ENCODE measurements at places on chromosomes 6 and 20.

- no peak for DNase-seq
These were observed 261.0 kb upstream of the THEMIS start for GRCh38 chr6:128161839-128162238.

DNA sequence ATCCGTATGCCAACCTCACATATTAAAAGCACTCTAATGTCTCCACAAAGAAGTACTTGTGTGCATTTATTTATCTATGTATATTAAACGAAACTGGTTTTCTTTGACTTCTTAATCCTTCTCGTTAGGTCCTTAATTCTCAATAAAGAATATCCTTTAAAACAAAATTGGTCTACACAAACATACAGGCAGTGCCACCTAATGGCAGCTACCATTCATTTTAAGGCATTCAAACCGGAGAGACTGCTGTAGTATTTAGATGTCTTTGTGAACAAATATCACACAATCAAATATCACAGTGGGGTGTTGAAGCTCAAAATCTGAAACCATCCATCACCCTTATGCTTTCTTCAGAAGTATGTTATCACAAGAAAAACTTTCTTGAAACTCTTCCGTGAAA, 96.6 kb upstream of the IRAK1BP1 start:
- DNase-seq, result no peak

GRCh38 chr6:4270776-4271175, 135.4 kb upstream of the ECI2 start:
- DNase-seq, result no peak

DNA sequence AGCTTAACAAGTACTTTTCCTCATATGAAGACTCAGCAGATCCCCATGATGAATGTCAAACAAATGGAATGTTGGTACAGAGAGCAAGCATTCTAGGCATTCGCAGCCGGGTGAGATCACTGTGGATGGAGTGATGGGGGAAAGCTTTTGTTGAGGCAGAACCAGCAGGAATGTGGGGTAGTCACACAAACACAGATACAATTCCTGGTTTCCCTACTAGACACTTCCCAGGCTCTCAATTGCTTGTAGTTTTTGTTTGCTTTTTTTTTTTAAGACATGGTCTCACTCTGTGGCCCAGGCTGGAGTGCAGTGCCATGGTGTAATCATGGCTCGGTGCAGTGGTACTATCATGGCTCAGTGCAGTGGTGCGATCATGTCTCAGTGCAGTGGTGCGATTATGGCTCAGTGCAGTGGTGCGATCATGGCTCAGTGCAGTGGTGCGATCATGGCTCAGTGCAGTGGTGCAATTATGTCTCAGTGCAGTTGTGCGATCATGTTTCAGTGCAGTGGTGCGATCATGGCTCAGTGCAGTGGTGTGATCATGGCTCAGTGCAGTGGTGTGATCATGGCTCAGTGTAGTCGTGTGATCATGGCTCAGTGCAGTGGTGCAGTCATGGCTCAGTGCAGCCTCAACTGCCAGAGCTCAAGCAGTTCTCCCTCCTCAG, 15.4 kb upstream of the IER3 start:
- DNase-seq, result no peak

- DNase-seq, result no peak
These were observed 35.0 kb upstream of the KIF16B start for GRCh38 chr20:16608277-16608650.

- DNase-seq, result no peak
These were observed 16.5 kb downstream of the IGF2R start for GRCh38 chr6:159985296-159985945.

DNA sequence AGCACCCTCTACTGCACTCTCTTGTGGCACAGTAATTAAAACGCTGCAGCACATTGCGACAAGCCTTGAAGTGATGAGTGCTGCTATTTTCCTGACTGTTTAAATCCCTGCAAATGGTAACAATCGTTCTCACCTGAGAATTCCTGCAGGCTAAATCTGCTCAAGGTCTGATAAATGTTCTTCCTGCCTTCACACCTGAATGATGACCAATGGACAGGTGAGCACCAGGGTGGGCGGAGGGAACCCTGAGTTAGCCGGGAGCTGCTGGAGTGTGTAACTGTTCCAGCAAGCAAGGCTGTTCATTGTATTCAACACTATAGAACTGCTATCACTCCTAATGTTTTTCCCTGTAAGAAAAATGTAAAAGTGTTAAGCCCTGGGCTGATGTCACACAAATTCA, 4.0 kb downstream of the DACT2 start:
- no peak for DNase-seq

DNA sequence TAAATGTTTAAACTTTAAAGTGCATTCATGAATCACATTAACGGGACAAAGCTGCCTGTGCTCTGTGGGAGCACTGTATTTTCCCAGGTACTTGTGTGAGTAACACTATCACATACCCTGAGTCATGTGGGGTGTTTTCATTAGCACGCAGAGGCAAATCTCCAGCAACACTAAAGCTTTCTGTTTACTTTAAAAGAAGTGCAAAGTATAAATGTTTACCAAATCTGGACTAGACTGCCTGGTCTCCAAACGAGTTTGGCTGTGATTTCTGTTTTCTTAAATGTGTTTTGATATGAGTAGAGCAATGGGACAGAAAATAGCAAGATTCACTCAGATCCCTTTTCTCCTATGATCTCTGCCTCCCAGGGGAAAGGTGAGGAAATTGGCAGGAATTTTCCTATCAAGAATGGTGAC, 28.8 kb upstream of the RIPPLY2 start:
- DNase-seq, result no peak

GRCh38 chr20:50242863-50243609, 52.4 kb downstream of the CEBPB start:
- DNase-seq, result no peak

DNA sequence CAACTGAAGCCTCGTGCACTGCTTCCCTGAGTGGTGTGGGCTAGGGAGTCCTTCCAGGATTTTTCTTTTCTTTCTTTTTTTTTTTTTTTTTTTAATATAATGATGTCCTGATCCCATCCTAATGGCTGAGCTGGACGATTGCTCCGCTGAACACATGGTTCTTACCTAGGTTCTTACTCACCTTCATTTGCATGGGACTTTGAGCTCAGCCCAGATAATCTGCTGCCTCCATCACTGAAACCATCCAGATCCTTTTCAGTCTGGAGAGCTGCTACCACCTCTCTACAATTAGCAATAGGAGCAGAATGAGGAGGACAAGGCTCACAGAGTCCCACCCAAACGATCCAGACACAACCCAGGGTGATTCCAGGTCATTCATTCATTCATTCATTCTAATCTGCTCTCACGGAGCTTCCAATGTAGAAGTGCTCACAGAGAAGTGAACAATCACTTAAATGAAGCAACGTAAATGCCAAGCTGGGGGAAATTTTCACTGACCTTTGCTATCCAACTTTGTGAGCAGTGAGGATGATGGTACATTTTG, 246.3 kb upstream of the RREB1 start:
- no peak for DNase-seq

DNA sequence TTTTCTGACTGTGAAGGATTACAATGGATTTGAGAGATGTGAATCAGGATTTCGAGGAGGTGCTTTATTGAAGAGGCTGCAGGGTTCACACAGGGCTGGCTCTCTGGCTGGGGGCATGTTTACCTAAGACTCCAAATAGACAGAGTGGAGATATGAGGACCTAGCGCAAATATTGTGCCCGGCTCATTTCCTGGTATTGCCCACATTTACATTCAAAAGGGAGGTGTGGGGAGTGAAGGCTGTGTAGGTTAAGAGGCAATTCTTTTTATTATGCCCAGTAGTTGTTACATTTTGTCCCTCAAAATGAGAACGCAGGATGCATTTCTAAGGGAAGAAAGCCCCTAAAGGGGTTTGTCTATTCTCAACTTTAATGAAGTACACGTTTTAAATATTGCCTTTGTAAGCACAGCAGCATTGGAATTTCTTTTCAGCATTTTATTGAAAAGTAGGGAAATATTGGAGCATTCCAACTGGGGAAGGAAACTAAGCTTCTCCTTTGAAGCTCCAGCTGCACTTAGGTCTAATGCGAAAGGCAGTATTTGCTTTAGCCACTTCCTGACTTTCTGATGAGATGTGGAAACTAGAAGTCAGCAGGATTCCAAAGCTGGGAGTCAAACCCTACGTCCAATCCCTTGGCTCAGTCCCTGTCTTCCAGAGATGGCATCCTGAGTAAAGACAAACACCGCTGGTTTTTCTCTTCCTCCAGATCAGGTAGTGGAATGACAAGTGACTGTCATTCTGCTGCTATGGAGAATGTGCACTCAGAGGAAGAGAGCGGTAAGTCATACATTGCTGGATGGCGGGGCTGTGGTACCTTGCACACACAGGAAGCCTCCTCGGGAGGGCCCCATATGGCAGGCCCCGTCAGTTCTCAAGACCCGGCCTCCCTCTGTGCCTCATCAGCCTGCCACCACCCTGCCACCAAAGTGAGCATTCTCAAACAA, 70.7 kb downstream of the MYB start:
- DNase-seq, result no peak

DNA sequence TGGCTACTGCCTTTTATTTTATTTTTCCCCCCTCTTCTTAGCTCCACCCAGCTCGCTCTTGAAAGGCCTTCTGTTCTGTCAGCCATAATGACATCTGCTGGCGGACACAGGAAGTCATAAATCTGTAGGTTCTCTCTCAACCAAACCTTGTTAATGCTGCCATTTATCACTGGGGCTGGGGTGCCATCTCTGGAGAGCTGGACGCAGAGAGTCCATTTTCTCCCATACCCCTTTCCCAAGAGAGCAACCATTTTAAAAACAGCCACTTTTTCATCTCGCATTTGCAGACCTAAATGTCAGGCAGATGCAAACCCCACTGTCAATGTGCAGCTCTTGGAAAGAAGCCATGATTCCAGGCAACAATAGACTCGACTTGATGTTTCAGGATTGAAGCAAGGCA, 13.0 kb upstream of the TSHZ2 start:
- no peak for DNase-seq

GRCh38 chr6:109477184-109477583, 5.8 kb downstream of the ZBTB24 start:
- no peak for DNase-seq

DNA sequence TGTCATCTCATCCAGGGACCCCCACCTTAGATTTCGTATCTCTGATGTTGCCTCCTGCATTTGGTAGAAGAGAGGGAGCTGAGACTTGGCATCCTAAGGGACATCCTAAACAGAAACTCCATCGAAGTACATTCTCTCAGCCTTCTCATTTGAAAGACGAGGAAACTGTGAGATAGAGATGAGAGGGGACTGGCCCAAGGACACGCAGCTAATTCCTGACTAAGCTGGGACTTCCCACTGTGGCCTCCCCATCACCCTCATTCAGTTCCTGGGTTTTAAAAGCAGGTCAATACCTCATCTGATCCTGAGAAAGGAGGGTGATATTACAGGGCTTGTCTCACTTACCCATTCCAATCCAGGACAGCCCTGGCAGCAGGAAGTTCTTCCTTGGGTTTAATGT, 855 bp upstream of the WFDC5 start:
- DNase-seq, result no peak

GRCh38 chr6:20180935-20181334, 31.3 kb downstream of the MBOAT1 start:
- DNase-seq, result no peak

DNA sequence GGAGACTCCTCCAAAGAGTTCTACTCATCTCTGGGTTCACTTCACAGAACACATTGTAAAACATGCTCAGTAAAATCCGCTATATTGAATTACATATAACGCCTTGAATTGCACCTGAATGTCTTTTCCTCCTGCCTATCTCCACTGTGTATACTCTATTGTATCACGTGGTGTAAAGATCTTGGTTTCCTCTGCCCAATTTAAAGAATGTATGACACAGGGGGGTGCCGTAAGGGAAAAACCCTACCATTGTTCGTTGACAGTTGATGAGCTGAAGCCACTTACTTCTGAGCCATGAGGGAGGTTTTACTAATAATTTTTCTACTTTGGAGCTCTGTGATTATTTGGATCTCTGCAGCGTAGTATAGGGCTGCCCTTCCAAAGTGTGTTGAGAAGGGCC, 6.0 kb downstream of the ASF1A start:
- DNase-seq, result no peak

- DNase-seq, result no peak
These were observed 464.4 kb upstream of the CHD6 start for GRCh38 chr20:42082611-42083010.

DNA sequence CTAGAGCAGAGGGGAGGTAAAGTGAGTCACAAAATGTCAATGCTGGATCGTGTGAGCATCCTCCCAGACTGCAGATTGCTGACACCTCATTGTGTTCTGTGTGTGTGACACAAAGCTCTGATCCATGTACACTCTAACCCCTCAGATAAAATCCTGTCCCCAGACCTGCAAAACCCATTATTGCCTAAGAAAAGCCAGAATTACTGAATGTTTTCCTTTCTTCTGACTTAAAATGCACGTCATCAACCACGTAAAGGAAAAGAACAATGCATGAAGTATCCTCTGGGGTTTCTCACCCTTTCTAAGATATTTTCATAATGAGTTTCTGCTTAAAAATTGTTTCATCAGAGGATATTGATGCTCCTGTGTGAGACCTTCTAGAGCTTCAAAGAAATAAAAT, 218.0 kb upstream of the PREP start:
- no peak for DNase-seq

DNA sequence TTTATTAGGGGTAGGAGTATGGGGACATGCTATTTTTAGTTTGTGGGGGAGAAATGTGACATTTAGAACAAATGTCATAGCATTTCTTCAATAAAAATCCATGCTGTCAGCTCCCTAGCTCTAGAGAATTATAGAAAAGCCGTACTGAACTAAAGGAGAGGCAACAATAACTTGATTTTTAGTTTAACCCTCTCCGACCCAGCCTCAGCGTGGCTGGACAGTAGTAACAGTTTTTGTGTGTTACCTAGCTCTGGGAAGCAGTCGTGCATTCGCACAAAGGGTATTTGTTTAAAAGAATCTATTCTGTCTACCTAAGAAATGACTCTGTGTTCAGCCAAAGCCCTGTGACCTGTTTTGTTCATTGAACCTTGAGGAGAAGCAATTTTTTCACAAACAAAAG, 442.4 kb upstream of the SOX4 start:
- no peak for DNase-seq

GRCh38 chr20:15069355-15069754, 731.9 kb upstream of the FLRT3 start:
- DNase-seq, result no peak

DNA sequence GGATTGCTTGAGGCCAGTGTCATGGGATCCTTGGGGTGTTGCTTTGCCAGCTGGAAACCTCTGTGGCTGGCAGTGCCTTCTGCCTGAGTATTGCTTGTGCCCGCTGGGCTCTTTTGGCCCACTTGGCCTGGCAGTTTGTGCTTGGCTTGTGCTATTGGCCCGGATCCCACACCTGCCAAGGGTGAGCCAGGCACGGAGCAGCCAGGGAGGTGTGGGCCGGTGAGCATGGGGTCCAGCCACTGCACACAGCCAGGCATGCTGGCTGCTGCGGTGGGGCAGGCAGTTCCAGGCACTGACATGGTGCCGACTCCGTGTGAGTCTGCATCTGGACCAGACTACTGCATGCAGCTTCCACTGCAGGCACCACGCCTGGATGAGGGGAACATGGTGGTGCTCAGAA, 62.5 kb upstream of the SYNCRIP start:
- DNase-seq, result no peak

Measured in stimulated activated CD4-positive, alpha-beta T cell treated with anti-CD3 and anti-CD28 coated beads, Interleukin-1b, Interleukin-23, amount 100 ng/mL, for 4 hours (primary cell).